Uterus (tissue), 4 donors: ENCODE measurements at places on chromosomes 7 and 10.

DNA sequence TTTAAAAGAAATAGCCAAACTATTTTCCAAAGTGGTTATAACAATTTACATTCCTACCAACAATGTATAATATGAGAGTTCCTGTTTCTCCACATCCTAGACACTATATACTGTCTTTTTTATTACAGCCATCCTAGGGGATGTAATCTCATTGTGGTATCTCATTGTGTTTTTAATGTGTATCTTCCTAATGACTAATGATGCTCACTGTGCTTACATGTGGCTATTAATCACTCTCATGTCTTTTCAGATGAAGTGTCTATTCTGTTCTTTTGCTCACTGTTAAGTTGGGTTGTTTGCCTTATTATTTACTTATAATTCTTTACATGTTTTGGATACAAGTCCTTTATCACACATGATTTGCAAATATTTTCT is 71.8 kb downstream of the ZNF438 start:
- DNase-seq: no peak

GRCh38 chr7:144452064-144452463 is 48.6 kb upstream of the NOBOX start:
- no peak for DNase-seq

DNA sequence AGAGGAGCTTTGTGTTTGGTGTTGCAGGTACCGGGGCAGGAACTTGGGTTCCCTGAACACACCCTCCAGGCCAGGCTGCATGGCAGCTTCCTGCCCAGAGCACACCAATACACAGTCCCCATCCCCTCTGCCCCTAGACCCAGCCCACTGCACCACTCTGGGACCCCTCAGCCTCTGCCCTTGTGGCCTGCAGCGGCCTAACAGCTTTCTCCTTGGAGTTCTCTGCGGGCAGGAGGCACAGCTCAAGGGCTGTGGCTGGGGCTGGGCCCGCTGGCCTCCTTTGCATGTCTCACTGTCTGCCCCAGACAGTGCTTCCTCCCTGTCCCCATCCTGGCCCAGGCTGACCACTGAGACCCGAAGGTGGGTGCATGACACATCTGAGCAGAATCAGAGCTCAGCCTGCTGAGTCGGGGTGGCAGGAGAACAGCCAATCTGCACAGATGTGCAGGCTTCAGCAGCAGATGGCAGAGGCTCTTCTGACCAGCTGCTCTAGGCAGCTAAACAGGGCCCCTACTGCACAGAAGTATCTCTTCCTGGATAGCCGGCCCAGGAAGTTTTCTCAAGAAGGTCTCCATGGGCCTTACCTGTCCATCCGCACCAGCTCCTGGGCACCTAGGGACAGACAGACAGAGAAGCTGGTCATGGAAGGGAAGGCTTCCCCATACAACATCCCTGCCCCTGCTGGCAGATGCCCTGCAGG is 20.8 kb downstream of the VSIR start:
- no peak for DNase-seq

GRCh38 chr10:73601486-73601921 is 10.4 kb upstream of the USP54 start:
- DNase-seq: no peak

DNA sequence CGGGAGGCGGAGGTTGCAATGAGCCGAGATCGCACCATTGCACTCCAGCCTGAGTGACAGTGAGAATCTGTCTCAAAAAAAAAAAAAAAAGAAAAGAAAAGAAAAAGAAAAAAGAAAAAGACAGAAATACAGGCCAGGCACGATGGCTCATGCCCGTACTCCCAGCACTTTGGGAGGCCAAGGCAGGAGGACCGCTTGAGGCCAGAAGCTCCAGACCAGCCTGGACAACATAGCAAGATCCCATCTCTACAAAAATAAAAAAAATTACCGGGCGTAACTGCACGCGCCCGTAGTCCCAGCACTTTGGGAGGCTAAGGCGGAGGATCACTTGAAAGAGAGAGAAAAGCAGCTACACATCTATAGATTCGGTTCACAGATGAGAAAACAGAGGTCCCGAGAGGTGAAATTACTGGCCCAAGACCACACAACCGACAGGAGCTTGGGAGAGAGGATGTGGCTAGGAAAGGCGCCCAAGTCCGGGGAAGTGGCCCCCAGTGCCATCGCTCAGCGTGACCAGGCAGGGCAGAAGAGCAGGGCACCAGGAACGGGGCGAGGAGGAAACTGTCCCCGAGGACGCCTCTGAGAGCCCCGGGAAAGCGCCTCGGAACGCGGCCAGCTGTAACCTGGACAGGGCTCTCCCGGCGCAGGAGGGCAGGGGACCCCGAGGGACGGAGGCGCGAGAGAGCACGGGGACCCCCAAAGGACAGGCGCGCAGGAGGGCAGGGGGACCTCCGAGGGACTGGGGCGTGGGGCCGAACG is 612 bp downstream of the SNX8 start:
- no peak for DNase-seq

GRCh38 chr10:119543814-119544642 is 1.5 kb upstream of the RGS10 start:
- DNase-seq: peak; percentile 54

- no peak for DNase-seq
Measured at GRCh38 chr7:150415161-150416153, 35.0 kb upstream of the GIMAP8 start.

DNA sequence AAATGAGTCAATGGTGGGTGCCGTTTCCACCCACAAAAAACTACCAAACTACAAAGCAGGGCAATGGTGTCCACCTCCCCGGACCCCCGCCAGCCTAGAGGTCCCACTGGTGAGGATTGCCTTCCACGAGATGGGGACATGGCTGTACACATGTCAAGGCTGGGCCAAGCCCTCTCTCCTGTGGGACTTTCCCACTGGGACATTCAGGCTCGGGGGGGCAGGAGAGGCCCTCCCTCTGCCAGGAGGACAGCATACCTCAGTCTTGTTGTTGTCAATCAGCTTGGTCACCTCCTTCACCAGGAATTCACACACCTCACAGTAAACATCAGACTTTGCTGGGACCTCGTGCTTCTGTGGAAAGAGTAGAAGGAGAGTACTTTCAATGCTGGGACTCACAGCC is 31.1 kb downstream of the PSAP start:
- no peak for DNase-seq

GRCh38 chr7:38335492-38336147 is 62.2 kb upstream of the TARP start:
- DNase-seq: peak; percentile 62

DNA sequence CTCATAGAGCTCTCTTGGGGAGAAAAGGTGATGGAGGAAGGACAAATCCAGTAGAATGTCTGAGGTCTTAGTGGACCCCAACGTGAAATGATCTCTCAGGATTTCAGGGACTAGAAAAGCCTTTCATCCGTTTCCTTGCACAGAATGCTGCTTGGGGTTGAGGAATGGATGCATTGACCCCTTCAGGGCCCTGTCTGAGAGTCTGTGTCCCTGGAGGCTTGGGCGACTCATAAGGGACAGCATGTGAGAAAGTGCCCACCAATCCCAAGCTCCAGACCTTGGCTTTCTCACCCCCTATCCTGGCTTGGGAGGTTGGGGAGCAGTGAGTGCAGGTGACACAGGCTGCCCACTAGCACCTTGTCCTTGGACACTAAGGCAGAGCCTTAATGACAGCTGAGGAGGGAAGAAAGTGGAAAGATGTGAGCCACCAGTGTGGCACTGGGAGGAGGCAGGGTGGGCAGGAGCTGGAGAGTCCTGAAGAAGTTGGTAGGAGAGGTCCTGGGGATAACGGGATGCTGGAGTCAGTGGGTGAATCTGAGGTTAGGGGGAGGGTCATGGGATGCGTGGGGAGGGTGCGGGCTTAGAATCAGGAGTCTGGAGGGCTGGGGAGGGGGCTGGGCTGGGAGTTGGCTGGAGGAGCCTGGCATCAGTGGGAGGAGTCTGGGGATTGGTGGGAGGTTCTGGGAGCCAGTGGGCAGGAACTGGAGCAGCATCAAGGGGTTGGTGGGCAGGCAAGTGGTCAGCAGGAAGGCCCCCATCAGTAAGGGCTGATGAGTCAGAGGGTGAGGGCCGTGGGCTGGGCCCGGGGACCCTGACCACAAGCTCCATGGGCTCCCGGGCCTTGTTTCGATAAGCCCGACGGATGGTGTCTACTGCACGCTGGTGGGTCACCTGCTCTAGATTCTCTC is 8.6 kb downstream of the LZTS2 start:
- no peak for DNase-seq

DNA sequence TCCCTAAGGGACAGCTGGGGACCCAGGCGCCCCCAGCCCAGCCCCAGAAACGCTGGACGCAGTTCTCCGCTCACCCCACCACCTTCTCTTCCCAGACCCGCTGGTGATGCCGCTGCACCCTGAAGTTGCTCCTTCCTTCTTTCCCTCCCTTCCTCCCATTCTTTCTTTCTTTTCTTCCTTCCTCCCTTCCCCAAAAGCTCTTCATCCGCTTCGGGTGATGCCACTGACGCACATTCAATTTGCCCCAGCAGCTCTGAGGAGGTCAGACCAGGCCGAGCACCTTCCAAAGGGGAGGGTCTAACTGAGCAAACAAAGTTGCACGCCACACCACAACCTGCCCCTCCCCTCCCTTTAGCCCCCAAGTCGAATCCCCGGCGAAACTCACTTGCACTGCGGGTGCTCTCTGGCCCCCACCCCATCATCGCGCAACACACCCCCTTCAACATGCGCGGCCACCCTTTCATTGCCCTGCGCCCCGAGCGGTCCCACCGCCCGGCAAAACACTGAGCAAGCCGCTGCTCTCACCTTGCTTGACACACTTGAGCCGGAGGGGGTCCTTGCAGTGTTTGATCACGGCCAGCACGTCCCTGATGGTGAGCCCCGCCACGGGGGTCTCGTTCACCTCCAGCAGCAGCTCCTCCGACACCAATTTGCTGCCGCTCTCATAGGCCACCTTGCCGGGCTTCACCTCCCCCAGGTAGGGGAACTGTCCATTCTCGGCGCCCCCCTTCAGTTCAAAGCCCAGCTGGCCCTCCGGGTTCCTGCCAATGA is 787 bp downstream of the MAGI2 start:
- DNase-seq: peak; percentile 32

DNA sequence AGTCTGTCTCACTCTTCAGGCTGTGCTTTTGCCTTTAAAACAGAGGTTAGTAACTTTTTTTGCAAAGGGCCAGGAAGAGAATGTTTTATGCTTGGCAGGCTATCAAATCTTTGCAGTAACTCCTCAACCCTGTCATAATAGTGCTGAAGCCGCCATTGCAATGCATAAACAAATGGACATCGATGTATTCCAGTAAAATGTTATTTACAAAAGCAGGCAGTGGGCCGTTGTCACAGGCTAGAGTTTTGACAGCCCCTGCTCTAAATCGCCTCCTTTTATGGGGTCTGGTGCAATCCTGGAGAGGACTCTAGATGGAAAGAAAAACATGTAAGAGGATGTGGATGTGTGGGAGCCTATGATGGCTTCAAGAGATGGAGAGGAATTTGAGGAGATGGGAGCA is 568.3 kb downstream of the TYW1 start:
- no peak for DNase-seq

DNA sequence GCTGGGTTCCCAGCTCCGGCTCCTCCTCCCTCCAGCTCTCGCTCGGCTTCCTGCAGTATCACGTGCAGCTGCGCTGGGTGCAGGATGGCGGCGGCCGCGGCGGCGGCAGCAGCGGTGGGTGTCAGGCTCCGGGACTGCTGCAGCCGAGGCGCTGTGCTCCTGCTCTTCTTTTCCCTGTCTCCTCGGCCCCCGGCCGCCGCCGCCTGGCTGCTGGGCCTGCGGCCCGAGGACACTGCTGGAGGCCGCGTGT is at the start of gene CNNM1:
Gene CNNM1 (plus strand): TSS at position 53 of the 250 bp plus-strand sequence. CDS start 32 bp downstream, at position 85.
- peak; percentile 22 for DNase-seq

DNA sequence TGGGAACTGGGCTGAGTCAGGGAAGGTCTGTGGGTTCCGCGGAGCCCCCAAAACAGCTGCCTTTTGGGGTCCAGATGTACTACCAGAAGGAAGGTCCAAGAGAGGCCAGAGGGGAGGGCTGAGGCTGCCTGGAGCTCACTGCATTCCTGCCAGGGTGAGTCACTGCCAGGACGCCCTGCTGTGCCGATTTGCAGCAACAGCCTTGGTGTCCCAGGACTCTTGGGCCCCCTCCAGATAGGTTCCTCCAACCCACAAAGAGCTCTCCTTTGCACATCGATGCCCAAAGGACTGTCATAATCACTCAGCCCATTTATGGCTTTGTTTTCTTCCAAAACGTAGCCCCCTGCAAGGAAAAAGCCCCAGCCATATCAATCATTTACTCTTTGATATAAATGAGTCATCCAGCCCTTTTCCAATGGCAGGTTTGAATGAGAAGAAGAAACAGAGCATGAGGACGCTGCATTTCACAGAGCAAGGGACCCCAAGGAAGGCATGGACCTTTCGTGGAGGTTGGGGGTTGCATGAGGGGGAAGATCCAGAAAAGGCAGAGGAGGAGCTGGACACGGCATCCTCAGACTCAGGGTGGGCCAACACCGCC is 32.2 kb upstream of the COL13A1 start:
- no peak for DNase-seq
